ENCODE measurements at places on chromosomes 11 and 22.
A peak's percentile ranks its signal among the peaks of the same experiment; 100 is the strongest.

DNA sequence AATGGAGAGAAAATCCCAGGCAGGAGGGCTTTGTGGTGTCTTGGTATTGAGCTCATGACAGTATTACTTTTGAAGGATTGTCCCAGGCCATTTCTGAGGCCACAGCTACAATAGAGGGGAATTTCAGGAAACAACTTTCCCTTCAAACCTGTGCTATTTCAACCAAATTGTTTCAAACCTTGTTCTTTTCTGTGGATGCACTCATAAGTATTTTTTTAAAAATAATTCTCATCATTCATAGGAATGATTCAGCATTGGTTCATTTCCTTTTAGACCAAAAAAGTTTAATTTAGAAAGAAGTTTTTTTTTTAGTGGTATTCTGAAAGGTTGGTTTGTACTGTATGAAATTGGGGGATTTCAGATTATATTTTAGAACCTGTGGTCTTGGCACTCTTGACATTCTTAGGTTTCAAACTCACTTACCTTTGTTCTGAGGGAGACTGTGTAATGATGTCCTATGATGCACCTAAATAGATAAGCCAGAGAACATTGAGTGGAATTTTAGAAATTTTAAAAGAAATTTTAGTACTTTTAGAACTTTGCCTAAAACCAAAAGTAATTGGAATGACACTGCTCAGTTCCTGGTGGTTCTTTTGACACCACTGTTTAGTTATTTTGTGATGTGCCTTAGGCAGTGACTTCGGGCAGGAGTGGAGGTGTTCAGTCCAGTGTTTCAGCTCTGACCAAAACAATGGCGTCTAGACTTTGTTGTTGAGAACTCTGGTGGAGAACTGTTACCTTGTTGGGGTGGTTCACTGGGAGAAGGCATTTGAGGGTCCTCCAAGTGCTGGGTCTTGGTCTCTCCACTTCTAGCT lies 12.2 kb downstream of the TEAD1 start:
- DNase-seq: no peak

GRCh38 chr11:134625631-134626030 lies 213.6 kb upstream of the B3GAT1 start:
- no peak for DNase-seq

DNA sequence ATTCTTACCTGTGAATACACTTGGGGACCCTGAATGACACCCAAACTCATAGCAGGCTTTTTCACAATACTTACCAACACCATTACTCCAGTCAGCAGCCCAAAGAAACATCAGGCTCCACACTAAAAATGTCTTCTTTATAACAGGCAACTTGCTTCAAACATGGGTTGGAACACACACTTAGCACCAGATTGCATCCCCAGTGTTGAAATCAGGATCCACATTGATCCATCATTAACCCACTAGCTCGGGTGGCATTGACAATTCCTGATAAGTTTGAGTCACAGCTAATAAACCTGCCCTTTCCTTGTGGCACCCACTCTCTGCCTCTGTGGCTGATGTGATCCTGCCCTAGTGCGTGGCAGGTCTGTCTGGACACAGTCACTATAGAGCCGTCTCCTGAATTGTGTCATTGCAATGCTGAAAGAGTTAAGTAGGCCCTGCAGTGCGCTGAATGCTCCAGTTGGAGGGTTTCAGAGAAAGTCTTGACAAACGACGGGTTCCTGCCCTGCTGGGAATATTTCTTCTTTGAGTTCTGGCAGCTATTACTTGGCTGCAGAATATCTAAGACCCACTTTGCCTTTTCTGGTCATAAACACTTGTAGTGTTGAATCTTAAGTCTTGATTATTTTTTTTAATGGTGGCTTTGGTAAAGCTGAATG lies 19.6 kb upstream of the C11orf96 start:
- no peak for DNase-seq

DNA sequence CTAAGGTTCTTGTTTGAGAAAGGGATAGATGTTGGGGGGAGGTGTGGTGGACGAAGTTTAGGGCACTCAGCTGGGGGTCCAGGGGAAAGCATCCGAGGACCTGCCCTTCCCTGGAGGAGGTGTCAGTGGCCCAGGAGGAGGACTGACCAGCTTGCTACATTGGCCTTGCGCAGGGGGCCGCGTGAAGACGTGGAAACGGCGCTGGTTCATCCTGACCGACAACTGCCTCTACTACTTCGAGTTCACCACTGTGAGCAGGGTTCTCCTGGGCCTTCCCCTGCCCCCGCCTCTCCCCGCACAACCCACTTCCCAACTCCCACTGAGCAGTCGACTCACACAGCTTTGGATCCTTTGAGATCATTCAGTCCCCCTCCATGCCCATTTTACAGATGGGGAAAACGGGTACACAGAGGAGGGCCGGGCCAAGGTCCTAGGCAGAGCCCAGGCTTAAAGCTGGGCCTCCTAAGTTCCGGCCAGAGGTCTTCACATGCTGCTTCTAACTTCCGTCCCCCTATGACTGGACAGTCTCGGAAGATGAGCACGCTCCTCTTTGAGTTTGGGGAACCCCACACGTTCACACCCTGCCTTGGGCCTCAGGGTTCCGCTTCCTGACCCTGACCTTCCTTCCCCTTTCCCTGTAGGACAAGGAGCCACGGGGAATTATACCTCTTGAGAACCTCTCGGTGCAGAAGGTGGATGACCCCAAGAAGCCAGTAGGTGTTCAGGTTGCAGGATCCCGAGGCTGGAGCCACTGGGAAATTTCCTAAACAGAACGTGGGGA lies 28.7 kb downstream of the CYTH4 start:
- peak; percentile 73 for DNase-seq

DNA sequence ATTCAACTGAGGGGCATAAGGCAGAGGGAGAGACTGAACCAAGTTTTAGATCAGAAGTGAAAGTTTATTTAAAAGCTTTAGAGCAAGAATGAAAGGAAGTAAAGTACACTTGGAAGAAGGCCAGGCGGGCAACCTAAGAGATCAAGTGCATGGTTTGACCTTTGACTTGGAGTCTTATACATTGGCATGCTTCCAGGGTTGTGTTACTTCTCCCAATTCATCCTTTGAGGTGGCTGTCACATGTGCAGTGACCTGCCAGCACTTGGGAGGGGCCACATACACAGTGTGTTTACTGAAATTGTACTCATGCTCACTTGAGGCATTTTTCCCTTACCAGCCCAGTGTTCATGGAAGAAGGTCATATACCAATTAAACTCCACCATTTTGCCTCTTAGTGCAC lies 30.4 kb downstream of the CYP2R1 start:
- DNase-seq: no peak

DNA sequence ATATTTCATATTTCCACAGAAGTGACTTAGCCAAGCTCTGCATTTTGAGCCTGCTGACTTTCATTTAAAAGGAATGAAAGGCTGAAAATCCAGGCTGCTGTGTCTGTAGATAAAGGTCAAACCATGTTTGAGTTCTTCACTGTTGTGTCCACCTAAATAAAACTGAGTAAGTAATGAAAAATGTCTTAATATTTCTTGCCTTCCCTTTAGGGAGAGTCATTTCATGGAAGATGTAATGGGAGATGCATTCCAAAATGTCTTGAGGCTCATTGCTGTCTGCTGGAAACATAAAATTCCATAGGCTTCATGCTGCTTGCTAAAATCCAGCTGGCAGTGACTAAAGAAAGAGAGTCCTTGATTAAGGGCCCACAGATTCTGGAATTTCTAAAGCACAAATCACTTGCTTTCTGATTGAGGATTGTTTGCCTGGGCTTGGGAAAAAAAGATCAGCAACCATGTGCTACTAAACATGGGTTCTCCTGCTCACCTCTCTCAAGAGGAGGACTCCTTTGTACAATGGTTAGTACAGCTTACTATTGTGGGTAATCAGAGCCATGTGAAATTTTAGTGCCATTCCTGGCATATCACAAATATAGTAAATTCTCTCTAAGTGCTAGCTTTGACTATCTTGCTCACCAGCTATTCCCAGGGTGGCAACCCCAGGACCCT lies 56.9 kb downstream of the PANX1 start:
- DNase-seq: no peak

DNA sequence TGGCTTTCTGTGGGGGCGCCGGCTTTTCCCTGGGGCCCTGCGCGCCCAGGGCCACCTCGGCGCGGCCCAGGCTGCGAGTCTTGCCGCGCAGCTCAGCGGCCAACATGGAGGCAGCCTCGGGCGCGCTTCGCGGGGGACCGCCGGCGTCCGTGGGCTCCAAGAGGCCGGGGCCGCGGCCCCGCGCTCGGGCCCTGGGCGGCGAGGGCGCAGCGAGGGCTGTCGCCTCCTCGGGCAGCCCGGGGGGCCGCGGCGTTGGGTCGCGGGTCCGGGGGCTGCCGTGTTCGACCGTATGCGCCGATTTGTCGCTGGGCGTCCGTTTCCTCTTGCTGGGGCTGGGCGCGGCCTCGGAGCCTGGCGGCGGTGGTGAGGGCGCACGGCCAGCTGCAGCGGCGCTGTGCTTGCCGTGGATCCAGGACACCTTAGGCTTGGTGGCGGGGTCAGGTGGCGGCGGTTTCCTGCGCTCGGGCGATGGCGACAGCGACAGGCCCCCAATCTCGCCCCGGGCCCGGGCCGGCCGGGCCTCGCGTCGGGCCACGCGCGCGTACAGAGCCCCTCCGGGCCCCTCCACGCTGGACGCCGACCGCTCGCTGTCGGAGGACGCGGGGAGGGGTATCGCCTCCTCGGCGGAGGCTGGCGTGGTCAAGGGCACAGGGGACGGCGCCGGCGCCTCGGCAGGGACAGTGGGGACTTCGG lies 11.9 kb downstream of the SCARF2 start:
- DNase-seq: no peak

DNA sequence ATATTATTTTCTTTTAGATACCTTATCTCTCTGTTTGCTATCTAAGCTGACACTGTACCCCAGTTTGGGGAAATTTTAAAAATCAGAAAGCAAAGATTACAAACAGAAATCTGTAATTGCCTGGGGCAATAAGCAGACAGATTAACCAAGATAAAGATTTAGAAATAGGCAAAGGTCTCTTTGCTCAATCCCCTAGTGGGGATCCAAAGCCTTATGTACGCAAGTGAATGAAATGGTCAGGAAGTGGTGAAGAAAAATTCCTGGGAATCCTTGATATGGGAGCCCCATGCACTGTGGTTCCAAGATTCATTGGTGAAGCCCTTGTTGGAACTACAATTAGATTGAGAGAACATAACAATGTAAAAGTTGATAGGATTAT lies 139.5 kb upstream of the GUCY1A2 start:
- DNase-seq: no peak

DNA sequence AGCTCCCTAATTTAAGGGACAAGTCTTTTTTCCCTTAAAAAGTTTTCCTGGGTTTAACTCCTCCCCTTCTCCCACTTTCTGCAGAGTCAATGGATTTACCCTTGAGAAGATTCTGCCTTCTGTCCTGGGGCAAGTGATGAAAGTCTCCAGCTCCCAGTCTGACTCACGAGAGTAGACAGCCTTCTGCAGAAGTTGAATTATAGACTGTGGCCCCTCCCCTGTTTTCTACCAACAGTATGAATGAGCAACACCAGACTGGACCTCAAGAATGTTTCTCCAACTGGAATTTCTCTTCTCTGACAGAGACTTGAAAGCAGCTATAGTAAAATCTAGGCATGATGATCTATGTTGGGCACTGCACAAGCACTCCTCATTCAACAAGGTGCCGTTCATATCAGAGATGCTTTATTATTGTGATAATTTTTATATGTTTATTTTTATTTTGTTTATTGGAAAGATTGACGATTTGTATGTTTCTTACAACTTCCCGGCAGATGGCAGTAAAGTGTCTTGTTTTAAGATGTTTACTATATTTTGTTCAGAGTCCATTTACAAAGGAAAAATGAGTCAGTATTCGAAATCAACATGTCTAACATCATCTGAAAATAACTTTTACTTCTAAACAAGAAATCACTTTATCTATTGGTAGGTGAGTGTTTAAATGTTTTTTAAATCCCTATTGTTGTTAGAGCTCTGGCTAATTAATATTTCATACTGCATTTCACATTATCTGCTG lies 56.6 kb downstream of the LMO2 start:
- DNase-seq: no peak

DNA sequence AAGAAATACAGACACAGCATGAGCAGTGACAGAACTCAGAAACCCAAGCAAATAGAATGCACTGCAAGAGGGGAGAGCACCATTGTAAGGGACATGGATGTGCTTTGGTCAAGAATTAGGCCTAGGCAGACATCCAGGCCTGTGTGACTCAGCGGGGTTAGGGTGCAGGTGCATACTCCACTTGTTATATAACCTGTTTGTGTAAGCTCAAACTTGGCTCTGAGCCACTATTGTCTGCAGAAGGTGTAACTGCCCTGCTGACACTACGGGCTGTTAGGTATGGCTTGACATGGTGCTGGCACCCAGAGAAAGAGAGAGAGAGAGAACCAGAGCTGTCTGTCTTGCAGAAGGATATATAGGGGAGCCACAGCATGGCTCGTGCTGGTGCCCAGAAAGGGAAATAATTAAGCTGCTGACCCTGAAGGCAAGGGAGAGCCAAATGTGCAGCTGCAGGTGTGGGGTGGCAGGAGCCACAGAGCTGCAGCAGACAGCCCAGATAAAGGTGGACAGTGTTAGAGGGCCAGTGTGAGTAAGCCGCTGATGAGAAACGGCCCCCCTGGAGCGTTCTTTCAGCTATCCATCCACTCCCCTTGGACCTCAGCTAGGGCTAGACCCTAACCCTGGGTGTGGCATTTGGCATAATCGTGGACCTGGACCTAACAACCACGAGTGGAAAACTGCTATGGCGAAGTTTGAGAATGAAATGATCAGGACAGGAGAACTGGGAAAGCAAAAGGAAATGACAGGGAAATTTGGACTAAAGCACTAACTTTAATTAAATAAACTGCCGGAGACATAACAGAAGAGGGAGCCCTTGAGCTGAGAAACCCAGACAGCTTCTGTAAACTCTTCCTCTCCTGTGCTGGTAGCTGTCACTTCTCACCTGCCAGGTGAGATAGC lies 253.0 kb upstream of the CCDC179 start:
- peak; percentile 30 for DNase-seq

DNA sequence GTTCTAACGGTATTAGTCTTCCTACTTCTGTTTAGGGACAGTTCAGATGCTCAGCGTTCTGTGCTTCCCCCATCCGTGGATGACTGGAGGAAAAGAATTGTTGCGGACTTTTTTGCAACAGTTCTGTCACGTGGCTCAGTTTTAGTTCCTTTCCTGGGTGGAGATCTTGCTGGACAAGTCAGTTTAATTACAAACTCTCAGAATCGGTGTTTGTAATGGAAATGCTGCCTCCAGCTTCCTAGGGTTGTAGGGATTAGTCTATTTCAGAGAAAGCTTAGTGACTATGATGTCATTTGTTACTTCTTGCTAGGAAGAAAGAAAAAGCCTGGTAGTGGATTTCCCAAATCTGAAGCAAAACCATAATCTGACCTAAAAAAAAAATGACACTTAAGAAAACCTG lies 320.4 kb downstream of the CADM1 start:
- no peak for DNase-seq

GRCh38 chr11:28951191-28951590 lies 843.0 kb downstream of the METTL15 start:
- DNase-seq: no peak

DNA sequence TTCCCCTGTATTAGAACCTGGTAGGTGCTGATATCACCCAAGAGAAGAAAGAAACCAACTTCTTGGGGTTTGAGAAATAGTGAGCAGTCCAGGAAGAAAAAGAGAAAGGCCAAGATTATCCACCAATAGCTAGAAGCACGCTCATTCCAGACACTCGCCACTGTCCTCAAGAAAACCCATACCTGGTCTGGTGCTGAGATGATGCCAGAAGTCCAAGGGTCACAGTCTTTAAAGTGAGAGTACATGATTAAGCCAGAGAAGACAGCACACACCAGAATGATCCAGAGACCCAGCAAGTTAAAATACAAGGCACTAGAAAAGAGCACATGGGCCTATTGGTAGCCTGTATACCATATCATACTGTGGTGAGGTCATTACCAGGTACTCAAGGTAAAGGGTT lies 23.6 kb downstream of the SLC5A12 start:
- no peak for DNase-seq

GRCh38 chr11:76153571-76153923 lies 52.8 kb downstream of the WNT11 start:
- no peak for DNase-seq

Data from GM13976 (cell line).